AG08395 (cell line): ENCODE measurements at places on chromosomes 3 and 15.

GRCh38 chr15:26091184-26091583 is 228.1 kb upstream of the ATP10A start:
- DNase-seq, result no peak

DNA sequence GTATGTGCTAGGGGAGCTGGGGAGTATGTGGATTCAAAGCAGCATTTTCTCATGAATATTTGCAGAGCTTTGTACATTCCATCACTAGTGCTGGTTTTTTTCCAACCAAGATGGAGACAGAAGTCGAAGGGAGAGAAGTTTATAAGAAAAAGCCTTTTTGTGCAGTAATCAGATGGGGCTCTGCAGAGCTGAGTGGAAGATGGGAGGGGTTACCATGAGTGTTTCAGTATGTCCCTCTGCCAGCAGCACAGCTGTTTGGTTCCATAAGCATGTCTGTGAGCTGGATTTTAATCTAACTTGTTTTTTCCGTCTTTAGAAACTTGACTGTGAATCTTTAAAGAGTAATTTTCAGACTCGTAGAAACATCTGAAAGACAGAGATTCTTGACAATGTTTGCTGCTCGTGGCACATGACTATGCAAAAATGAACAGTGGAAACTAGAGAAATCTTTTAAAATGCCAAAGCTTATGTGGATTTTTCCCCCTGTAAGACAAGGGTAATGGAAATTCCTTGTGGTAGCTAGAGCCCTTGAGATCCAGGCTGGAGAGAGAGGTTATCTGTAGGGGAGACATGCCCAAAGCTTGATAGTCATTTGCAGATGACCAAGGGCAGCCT is 20.3 kb downstream of the STARD9 start:
- no peak for DNase-seq

GRCh38 chr3:115864911-115865310 is 241.6 kb downstream of the GAP43 start:
- DNase-seq, result no peak

GRCh38 chr3:25695731-25696420 is 31.2 kb upstream of the TOP2B start:
- no peak for DNase-seq

GRCh38 chr15:26106556-26106955 is 243.4 kb upstream of the ATP10A start:
- DNase-seq, result no peak

DNA sequence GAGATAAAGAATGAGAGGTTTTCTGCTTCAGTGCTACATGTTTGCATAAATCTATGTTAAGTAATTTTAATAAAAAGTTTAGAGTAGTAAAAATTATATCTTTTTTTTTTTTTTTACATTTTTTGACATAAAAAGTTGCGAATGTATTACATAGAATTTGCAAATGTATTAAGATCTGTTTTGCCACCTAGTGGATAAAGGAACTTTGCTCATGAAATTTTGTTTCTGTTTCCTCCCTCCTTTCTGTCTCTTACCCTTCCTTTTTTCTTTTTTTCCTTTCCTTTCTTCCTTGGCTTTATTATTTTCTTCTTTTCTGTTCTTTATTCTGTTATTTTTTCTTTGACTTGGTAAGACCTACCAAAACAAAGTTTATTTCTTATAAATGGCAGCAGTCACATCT is 58.5 kb upstream of the UTS2B start:
- DNase-seq, result no peak

GRCh38 chr15:101063212-101063611 is 144.1 kb downstream of the LRRK1 start:
- no peak for DNase-seq

GRCh38 chr15:96851613-96852012 is 521.1 kb downstream of the NR2F2 start:
- DNase-seq, result no peak

- DNase-seq, result no peak
Measured at GRCh38 chr3:42733501-42734262, 31.1 kb upstream of the HHATL start.

DNA sequence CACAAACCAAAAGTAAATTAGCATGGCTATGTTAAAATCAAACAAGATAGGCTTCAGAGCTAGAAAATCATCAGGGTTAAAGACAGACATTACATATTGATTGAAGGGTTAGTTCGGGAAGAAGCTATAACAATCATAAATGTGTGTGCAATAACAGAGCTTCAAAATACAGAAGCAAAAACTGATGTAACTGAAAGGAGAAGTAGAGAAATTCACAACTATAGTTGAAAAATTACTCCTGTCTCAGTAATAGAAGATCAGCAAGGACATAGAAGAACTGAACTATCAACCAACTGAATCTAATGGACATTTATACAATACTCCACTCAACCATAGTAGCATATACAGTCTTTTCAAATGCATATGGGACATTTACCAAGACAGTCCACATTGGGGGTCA is 59.4 kb downstream of the MCTP2 start:
- no peak for DNase-seq

- no peak for DNase-seq
Measured at GRCh38 chr3:186798239-186798874, 7.9 kb downstream of the RFC4 start.

DNA sequence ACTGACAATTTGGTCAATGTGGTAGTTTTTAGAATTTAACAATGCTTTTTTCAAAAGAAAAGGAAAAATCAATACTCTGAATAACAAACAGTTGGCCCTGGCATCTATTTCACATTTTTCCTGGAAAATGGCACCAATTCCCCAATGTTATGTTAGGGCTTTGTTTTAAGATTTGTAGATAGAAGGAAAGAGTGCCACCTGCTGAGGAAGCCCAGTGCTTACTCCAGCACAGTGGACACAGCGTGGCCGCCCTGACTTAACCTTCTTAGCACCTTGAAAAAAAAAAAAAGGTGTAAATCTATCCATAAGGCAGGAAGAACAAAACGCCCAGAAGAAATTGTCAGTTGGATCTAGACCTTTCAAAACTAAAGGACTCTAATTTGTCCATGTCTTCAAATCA is 110.7 kb upstream of the CNTN4 start:
- DNase-seq, result no peak

DNA sequence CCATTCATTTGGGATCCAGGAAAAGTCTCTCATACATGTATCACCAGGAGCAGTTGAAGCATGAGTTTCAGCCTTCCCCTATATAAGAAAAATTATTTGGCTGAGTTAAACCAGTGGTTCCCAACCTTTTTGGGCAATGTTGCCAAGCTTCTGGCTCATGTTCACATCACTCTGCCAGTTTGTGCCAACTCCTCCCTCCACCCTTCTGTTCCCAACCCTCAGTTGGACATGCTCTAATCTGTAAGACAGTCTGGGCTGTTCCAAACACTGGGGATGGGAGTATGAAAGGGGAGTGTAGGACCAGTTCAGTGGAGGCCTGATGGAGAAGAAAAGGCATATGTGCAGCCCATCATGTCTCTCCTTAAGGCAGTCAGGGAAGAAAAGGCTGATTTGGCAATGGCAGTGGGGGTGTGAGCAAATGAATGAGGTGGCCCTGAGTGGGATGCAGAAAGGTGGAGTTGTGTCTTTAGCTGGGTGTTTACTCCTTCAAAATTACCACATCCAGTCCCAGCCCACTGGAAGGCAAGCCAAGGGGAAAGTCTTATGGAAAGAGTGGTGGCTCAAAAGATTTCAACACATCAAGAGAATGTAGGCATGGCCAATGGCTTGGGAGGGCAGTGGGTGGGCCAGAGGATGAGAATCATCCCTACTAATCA is 32.0 kb upstream of the PRICKLE2 start:
- no peak for DNase-seq

- peak; percentile 20 for DNase-seq
Measured at GRCh38 chr3:124200407-124200806, 208.5 kb upstream of the ROPN1 start.

- DNase-seq, result no peak
Measured at GRCh38 chr15:93703092-93703739, 528.1 kb upstream of the MCTP2 start.

DNA sequence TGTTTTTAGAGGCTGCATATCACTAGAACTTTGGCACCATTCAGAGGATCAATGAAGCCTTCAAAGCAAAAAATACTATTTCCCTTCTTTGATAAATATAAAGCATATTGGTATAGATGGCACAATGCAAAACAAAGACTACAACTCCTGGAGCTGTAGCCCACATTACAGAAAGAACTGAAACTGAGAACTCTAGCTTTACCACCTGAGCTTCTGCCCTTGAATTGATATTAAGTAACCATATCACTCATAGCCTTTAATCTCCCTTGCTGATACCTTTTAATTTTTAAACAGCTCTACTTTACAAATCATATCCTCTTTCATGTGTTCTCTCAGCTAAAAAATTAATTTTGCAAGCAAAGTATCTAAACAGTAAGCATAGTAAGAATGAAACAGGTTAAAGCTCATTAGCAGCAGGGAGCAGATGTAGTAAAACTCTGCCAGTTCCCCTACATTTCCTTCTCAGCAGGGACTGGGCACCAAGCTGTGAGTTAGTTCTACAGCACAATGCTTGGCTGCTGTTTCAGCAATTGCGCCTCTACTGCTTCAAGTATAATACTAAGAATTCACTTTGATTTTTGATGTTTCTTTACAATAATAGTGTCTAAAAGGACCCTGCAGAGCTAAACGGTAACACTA is 97.9 kb upstream of the NANOGP8 start:
- DNase-seq, result no peak

DNA sequence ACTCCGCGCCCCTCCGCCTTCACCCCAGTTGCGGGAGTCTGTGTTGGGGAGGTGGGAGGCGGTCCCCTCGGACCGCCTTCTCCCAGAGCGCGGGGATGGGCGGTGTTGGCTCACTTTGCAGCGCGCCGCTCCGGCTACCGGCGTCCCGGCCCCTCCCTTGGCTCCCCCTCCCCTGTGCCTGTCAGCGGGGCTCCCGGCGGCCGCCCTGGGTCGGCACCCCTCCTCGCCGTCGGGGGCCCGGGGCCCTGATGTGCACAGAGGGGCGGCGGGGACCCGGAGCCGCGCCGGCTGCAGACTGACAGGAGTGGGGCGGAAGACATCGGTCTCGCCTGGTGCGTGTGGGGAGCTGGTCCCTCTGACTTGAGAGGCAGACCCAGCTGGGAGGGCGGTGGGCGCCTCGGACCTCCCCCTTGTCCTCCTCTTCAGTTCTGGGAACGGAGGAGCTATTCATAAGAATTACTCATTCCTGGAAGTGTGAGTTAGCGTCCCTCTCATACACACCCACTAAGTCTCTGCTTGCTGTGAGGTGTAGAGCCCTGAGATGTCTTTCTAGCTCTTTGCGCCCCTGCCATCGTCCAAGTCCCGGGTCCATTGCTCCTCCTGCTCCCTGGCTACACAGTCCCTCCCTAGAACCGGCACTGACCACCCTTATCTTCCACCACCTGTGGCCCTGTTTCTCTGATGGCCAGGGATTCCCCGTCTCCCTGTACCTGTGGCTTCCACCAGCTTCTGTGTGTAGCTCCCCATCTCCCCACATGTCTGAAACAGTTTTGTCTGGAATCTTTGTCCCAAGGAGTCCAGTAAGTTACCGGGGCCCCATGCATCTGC is 42.3 kb upstream of the ROPN1 start:
- DNase-seq, result no peak

DNA sequence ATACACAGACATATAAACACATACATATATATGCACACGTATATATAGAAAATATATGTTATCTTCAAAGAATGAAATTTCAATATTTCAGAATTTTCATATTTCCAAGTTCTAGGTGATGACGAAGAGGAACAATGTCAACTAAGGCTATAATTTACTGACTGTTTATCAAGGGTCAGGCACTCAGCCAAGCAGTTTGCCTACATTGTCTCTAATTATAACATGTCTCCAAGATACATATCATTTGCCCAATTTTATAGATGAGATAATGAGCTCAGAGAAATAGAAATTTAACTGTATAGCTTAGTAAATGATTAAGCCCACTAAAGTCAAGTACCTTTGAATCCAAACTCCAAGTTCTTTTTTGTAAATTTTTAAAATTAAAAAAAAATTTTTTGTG is 99.9 kb upstream of the PLSCR4 start:
- DNase-seq, result no peak

GRCh38 chr3:123713211-123713610 is 128.4 kb upstream of the HACD2 start:
- DNase-seq, result no peak

- peak; percentile 58 for DNase-seq
Measured at GRCh38 chr15:92808598-92809063, 91.5 kb upstream of the CHD2 start.

DNA sequence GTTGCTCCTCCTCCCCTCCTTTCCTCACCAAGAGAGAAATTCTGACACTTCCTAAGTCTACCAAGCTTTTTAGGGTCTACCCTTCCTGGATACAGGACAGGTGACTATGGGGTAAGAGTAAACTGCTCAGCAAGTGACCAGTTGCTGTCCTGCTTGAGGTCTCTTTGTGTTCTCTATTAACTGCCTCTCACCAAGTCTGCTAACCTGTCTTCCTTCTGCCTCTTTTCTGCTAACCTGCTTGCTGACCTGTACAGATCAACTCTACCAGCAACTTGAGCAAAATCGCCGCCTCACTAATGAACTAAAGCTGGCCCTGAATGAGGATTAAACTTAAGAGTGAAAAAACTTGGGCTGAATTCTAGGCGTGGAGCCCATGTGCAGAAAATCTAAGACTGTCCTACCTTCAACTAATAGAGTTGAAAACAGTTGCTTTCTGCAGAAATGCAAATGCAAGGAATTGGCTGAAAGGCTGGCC is 27.1 kb downstream of the TPM1 start:
- no peak for DNase-seq

DNA sequence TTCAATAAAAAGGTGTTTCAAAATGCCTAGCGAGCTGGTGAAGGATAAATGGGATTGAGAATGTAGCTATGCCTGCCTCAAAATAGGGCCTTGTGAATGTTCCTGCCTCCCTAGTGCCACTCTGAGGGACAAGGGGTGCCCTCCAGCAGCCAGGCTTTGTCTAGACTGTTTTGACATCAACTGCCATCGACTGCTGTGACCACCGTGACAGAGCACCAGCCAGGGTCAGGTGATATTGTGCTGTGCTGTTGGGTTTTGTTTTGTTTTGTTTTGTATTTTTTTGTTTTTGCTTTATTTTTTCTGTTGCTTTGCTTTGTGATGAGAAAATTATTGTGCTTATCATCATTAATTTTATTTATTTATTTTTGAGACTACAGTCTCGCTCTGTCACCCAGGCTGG is 144.8 kb downstream of the SMAD6 start:
- DNase-seq, result no peak

DNA sequence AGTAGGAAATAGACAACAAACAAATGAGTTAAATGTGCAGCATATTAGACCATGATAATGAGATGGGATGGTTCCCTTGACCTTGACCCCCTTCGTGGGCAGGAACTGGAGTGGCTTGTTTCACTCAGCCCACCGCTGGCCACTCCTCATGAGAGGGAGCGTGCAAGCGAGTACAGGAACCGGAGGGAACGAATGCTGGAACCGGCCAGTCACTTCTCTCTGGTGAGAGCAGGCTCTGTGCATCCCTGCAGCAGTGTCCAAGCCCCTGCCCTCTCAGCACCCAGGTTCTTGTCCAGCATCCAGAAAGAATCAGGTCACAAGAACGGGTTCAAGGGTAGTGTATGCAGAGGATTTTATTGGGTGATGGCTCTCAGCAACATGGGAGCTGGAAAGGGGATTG is 17.2 kb upstream of the IREB2 start:
- DNase-seq, result no peak

DNA sequence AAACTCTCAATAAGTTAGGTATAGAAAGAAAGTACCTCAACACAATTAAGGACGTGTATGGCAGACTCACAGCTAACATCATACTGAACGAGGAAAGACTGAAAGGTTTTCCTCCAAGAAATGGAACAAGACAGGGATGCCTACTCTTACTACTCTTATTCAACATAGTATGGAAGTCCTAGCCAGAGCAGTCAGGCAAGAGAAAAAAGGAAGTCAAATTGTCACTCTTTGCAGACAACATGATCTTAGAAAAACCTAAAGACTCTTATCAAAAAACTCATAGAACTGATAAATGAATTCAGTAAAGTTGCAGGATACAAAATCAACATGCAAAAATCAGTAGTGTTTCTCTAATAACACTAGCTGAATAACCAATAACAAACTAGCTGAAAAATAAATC is 96.0 kb downstream of the C3orf70 start:
- no peak for DNase-seq
